DMS153 (cell line): ENCODE measurements at places on chromosomes 3 and 15.
A peak's percentile ranks its signal among the peaks of the same experiment; 100 is the strongest.

DNA sequence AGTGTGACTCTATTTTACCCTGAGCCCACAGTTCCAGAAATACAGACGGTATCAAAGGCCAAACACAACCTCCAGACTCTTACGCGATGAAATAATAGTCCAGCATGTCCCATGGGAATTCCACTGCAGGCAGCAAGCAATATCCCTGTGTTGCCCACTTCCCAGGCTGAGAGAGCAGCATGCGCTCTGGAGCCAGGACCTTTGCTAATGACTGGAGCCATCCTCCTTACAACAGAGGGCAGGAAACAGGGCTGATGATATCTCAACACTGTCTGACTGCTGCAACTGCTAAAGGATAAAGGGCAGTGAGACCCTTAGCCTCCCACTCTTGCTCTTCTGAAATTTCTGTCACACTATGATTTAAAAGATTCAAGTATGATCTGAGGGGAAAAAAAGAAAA, 34.8 kb downstream of the MCF2L2 start:
- peak; percentile 14 for DNase-seq

DNA sequence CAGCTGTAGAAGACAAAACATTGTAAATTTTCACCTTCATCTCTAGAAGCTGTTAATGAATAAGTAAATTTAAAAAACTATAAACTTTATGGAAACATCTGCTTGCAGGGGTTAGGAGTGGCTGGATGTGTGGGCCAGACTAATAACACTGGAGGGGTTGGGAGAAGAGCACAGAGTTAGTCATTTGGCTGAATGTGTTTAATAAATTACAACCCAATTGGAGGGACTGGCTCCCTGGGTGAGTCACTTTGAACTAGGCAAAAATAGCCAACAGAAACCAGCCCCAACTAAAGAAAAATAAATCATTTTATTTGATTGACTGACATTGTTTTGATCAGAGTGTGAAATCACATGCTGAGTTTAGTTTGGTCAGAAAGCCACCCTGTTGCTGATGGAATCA, 21.8 kb downstream of the DGKG start:
- DNase-seq = no peak

DNA sequence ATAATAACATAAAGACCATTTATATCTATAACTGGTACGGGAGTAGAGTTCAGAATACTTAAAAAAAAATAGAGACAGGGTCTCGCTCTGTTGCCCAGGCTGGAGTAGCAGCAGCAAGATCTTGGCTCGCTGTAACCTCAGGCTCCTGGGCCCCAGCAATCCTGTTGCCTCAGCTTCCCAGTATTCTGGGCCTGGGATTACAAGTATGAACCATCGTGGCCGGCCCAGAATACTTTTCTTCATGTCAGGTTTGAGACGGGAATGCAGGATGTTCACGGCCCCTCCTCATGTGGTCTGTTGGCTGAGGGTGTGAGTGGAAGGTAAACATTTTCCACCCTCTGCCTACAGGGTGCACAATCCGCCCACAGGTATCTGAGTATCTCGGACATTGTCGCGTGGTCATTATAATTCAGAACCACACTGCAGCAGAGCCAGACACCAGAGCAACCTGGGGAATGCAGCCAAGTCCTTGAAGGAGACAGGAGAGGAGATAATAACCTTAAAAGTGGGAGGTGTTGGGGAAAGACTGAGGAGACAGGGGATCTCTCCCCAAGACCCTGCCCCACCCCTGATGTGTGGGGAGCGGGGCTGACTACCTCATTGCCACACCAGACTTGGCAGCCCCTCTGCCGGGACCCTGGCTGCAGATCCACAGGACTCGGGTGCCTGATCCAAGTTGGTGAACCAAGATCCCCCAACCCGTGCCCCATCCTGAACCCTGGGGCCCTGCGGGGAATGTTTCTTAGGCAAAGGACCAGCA, 106.8 kb downstream of the ADCY5 start:
- DNase-seq = no peak

- DNase-seq = no peak
These were observed 156.7 kb upstream of the EPHA6 start for GRCh38 chr3:96657710-96658109.

DNA sequence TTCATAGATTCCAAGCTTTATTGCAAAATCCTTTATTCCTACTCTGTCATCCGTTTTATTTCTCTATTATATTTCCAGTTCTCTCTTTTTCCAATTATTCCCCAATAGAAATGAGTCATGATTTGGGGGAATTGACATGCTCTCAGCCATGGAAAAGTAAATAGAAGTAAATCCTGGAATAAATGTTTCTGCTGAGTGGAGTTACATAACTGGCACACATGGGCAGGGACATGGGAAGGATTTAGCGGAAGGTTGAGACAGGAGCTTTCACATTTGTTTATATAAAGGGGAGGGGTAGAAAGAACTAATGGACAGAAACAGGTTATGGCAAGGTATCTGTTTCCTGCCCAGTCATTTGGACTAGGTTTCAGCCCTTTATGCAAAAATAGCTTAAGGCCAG, 221.6 kb downstream of the PLOD2 start:
- peak; percentile 89 for DNase-seq

- no peak for DNase-seq
These were observed 214.1 kb downstream of the SHQ1 start for GRCh38 chr3:72634128-72634527.

DNA sequence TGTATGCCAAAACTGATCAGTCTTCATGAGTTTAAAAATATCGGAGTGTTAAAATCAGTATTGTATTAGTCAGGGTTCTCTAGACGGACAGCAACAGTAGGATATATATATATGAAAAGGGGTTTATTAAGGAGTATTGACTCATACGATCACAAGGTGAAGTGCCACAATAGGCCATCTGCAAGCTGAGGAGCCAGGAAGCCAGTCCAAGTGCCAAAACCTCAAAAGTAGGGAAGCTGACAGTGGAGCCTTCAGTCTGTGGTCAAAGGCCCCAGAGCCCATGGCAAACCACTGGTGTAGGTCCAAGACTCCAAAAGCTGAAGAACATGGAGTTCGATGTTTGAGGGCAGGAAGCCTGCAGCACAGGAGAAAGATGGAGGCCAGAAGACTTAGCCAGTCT, 391.0 kb upstream of the CADM2 start:
- no peak for DNase-seq

DNA sequence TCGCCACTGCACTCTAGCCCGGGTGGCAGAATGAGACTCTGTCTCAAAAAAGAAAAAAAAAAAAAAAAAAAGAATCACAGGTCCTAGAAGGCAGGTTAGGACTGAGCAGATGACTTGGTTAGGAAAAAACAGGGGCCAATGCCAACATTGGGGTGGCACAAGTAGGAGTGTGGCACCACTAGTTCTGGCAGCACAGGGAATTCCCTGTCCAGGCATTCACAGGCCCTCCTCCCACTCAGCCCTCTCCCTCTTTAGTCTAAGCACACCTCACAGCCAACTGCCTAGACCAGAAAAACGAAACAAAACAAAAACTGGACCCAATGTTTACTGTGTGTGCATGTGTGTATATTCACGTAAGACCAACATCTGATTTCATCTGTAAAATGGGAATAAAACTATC, 10.5 kb downstream of the THOC7 start:
- DNase-seq = no peak

DNA sequence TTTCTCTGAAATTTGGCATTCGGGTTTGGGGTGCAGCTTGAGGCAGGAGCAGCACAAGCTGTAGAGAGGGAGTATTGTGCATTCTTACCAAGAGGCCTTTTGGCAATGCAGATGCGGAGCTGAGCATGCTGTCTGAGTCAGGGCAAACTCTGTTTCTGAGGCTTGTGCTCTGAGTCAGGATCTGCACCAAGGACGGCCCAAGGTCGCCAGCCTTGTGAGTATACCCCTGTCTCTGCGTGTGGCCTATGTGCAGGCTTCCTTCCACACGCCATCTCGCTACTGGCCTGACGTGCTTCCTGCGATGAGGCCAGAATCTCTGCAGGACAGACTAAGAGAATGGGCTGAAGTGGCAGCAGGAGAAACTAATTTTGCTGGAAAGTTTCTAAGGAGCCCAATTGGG, 83.8 kb upstream of the ROPN1 start:
- no peak for DNase-seq

GRCh38 chr3:38311476-38311875, 29.4 kb downstream of the SLC22A14 start:
- DNase-seq = no peak

- no peak for DNase-seq
These were observed 24.1 kb downstream of the ZNF80 start for GRCh38 chr3:114213292-114213626.

GRCh38 chr15:41773332-41773728, 954 bp upstream of the MAPKBP1 start:
- no peak for DNase-seq

DNA sequence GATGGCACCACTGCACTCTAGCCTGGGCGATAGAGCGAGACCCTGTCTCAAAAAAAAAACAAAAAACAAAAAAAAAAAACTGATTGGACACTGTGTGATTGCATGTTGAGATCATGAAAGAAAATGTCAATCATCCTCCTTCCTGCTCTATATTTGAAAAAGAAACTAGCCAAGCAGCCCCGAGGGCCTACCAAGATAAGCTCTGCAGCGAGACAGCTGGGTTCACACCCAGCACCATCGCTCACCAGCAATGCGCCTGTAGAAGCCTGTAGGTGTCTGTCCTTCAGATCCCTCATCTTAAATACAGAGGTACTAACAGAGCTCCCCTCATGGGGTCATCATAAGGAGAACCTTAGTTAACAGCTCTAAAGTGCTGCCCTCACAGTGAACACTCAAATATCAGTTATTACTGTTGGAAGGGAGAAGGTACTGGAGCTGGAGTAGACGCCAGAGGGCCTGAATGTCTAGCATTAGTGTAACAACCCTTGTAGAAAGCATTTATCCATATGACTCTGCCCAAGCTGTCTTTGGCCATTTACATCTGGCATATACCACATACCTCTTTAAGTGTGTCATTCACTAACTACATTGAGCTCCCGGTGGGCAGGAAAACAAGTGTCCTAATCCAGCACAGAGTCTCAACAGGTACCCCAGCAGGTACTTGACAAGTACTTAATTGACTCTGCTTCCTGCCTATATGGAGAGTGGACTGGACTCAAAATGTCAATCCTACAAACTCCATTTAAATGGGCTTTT, 22.9 kb downstream of the MYLK start:
- no peak for DNase-seq

GRCh38 chr3:177357352-177358090, 160.2 kb upstream of the TBL1XR1 start:
- peak; percentile 37 for DNase-seq

DNA sequence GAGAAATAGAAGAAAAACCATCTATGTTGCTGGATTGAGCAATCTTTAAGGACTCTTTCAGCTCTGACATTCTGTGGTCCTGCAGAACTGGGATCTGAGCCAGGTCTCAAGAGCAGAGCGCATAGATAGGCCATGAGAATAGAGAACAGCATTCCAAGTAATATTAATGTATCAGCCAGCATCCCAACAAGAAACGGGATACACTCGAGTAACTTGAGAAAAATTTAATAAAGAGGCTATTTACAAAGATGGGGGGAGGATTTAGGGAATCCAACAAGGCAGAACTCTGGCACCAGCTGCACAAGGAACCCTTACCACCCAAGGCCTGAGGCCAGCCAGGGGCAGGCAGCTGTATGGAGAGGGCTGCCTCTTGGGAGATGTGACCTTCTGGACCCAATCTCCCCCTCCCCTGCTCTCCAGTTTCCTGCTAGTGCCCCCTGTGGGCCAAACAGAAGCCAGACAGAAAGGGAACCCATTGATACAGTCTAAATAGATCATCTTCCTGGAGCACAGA, 8.2 kb downstream of the TMOD2 start:
- DNase-seq = no peak

DNA sequence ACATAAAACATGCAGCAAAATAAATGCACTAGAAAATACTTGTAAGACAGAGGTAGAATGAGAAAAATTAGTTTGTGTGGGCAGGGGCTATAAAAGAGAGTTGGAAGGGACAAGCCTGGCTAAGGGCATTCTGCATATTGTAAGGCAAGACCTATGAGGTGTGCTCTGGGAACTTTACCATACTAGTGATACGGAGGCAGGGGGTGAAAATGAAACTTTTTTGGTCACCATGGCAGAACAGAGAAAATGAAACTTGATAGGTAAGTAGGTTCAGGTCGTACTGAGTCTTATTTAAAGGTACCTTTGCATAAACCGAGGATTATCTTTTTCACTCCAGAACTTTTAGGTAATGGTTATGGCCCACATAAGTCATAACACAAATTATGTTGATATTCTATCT, 74.7 kb upstream of the ACKR4 start:
- no peak for DNase-seq

DNA sequence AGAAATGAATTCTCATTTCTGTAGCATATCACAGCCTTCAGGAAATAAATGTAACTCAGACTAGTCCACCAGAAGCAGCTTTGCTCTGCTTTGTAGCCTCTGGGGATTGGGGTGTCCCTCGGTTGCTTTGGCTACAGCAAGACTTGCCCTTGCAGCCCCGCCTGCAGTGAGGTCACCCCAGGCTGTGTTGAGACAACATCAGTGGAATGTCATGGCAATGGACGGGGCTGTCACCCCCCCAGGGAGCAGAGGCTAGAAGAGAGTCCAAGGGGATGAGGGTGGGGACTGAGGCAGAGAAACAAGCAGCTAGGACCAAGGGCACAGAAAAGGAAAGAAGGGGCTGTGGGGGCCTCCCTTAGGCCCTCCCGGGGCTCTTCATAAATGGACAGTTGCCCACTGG, 854 bp downstream of the CLEC3B start:
- DNase-seq = no peak
